ENCODE measurements at places on chromosomes 4 and X.

DNA sequence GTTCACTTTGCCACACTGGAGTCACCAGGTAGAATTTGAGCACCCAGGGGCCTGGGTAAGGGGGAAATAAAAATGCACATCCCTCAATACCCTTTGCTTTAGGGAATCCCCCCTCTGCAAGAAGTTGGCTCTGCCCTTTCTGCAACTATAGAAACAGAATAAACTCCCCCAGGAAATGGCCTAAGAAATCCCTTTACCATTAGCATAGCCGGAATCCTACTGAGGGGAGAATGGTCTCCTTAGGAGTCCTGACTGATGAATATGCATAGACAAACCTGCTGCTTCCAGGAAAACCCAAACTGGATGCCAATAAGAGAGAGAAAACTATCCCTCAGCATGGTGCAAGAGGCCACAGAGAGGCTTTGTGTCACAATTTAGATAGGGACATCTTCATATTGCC lies 11.0 kb downstream of the EFHC2 start:
- DNase-seq: no peak

GRCh38 chr4:26099967-26100366 lies 185.9 kb downstream of the SMIM20 start:
- DNase-seq: no peak

DNA sequence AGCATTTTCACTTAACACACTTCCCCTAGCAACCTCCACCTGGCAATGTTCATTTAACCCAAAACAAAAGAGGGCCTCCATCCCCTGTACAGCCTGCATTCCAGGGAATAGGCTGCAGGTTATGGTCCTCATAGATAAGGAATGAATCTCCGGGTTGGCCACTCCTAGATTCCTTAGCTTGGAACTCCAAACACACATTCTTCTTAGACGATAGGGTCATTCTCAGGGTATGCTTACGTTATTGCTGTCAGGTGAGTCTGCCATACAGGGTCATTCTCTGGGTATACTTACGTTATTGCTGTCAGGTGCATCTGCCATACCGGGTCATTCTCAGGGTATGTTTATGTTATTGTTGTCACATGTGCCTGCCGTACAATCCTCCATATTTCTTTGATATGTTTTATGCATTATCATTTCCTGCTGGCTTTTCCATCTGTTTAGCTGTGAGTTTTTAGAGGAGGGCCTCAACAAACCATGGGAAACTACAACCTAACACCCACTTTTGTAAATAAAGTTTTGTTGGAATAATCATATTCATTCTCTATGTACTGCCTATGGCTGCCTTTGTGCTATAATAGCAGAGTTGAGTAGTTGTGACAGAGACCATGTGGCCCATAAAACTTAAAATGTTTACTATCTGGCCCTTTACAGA lies 8.2 kb upstream of the AFF1 start:
- no peak for DNase-seq

DNA sequence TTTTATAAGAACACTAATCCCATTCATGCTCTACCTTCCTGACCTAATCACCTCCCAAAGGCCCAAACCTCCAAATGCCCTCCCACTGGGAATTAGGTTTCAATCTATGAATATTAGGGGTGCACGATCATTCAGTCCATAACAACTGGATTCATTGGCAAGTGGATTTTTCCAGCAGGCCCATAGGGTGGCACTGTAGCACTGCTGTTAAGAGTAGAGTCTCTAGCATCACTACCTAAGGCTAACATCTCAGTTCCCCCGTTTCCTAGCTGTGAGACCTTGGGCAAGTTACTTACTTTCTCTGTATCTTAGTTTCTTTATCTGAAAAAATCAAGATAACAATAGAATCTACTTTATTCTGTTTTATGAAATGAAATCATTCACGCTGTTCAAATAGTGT lies 315.8 kb downstream of the STIM2 start:
- DNase-seq: peak; percentile 34

Measured in NCI-H524 treated with DMSO at 0.1 percent for 48 hours (cell line).